T-helper 2 cell (primary cell): ENCODE measurements at places on chromosomes 7 and 10.

- peak; percentile 1 for DNase-seq
Observed at GRCh38 chr10:95601116-95601719, 40.0 kb upstream of the SORBS1 start.

DNA sequence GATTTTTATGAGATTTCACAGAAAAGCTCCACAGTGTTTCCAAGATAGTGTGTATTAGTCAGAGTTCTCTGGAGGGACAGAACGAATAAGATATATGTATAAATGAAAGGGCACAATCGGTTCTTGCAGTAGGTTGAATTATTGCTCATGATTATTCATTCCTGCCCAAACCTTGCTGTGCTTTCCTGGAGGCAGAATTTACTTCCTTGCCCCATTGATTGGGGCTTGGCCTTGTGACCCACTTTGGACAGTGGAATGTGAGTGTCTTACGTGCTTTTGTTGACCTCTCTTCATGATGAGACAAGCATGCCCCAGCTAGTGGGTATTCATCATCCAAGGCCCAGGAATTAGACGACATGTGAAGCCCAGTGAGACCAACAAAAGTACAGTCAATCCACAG lies 53.0 kb upstream of the ABCB5 start:
- DNase-seq: no peak

- DNase-seq: no peak
Observed at GRCh38 chr7:78316110-78316509, 517.5 kb downstream of the PHTF2 start.

DNA sequence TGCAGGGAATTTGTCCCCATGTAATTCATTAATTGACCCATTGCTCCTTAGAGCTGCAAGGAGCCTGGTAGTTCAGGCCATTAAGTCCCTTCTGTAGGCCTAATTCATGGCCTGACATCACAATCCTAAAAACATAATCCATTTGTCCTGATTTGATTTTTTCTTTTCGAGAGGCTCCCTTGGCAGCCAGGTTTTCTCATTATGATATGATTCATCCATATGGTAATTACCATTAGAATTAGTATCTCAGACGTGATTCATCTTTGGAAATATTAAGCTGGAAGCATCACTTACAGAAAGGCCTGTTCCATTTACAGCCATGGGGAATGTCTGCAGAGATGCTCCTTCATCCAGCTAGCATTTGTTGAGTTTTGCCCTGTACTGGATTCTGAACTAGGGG lies 128.5 kb downstream of the PLCE1 start:
- DNase-seq: no peak

- DNase-seq: no peak
Observed at GRCh38 chr10:69446650-69447151, 4.6 kb upstream of the TSPAN15 start.

- no peak for DNase-seq
Observed at GRCh38 chr7:12066521-12066920, 144.6 kb upstream of the TMEM106B start.

- DNase-seq: no peak
Observed at GRCh38 chr10:79056361-79056735, 12.4 kb upstream of the ZMIZ1 start.

DNA sequence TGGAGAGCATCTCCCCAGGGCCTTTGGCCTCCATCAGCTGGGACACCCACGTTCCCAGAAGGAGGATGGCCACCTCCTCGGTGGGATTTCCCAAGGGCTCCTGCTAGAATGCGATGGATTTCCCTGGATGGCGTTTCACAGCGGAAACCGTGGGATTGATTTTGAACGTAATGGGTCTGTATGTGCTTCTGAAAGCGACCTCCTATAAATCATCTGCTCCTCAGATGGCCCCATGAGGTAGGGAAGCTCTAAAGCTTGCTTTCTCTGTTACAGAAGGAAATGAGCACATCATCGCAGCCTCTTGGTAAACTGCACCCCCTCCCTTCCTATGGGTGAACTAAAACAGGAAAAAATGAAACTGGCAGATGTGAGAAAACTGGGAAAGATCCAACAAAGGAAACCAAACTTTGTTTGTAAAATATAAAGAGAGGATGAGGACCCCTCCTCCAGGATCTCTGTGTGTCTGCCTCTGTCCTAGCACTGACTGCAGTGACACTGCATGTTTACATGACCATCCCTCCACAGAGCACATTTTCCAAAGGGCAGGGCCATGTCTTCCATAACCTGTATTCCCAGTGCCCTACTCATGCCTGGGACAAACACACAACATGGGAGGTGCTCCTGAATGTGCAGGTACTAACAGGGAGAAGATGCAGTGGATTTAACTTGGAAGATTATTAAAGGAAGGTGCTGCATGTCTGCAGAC lies 57.6 kb downstream of the LYZL1 start:
- DNase-seq: no peak

DNA sequence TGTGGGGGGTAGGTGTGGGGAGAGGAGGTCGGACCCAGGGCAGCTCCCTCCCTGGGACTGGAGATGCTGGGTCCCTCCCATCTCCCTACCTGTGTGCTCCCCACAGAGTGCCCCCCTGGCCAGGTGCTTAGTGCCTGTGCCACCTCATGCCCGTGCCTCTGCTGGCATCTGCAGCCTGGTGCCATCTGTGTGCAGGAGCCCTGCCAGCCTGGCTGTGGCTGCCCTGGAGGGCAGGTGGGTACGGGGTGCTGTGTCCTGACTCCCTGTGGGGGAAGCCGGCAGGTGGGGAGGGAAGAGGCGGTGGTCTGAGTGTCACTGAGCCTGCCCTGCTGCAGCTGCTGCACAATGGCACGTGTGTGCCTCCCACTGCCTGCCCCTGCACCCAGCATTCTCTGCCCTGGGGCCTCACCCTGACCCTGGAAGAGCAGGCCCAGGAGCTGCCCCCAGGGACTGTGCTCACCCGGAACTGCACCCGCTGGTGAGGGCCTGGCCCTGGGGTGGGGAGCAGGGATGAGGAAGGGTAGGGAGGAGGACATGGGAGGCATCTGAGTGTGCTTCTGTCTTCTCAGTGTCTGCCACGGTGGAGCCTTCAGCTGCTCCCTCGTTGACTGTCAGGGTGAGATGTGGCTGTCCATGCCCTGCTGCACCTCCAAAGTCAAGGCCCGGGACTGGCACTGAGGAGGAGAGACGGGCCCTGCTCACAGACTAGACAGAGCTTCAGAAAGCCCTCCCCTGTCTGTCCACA lies 11.7 kb upstream of the ZNF862 start:
- no peak for DNase-seq

GRCh38 chr10:73084209-73084608 lies 12.5 kb downstream of the P4HA1 start:
- DNase-seq: no peak
